ENCODE measurements at places on chromosomes 16 and 17.

DNA sequence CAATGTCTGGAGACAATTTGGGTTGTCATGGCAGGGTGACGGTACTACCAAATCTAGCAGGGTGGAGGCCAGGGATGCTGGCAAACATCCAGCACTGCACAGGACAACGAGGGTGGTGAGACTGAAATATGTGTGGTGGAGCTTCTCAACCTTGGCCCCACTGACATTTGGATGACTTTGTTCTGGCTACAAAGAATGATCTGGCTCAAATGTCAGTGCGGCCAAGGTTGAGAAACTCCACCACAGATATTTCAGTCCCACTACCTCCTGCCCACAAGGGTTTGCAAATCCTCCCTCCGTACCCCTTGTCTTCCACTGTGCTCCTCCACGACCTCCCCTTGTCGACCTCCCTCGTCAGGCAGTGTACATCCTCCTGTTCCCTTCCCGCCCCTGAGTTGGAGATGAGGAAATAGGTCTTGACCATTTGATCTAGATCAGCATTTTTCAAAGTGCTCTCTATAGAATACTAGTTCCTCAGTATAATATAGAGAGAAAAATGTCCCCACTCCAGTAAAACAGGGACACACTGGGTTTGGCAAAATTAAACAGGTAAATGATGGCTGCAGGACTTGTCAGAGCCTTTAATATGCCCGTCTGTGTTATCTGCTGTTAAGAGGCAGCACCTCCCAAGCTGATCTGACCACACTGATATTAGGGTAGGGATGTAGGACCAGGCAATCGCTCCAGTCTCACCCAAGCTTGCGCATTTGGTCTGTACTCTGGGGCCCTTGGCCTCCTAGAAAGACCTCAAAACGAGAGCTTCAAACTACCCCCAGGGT lies 6.8 kb downstream of the OSGIN1 start:
- no peak for DNase-seq

GRCh38 chr17:2701161-2701995 lies 10.2 kb downstream of the CLUH start:
- no peak for DNase-seq

DNA sequence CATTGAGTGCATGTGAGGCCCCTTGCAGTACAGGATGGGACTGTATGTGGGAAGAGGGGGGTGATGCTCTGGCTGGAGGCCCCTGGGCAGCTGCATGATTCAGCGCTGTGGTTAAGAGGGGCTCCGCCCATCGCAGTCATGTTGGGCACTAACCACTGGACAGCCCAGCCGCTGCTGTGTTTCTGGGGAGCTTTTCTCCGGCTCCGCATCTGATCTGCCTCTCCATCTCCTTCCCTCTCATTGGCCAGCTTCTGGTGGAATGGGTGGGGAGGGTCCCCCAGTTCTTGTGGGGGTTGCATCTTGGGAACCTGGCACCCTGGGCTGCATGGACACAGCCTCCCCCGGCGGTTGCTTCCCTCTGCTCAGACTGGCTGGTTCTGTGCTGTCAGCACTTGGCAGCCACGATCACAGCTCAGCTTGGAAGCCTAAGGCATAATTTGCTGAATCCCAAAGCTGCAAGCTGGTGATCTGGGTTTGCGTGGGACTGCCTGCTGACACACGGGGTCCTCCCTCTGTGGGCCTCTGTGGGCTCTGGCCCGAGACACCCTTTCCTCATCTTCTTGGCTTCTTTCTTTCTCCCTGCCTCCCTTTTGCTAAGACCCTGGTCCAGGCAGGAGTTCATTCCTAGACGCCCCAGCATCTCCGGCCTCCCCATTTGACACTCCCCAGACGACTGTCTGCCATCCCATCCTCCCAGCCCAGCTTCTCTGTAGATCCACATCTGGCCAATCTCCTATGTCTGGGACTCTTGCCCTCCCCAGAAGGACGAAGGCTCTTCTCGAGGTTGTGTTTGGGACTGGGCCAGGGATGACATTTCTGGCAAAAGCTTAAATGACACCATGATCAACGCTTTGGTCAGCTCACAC lies 168.3 kb downstream of the SEC14L1 start:
- DNase-seq = no peak

- DNase-seq = no peak
These were observed 1187.6 kb upstream of the CDH8 start for GRCh38 chr16:63223851-63224250.

- DNase-seq = no peak
These were observed 971 bp downstream of the MINK1 start for GRCh38 chr17:4833941-4834680.

DNA sequence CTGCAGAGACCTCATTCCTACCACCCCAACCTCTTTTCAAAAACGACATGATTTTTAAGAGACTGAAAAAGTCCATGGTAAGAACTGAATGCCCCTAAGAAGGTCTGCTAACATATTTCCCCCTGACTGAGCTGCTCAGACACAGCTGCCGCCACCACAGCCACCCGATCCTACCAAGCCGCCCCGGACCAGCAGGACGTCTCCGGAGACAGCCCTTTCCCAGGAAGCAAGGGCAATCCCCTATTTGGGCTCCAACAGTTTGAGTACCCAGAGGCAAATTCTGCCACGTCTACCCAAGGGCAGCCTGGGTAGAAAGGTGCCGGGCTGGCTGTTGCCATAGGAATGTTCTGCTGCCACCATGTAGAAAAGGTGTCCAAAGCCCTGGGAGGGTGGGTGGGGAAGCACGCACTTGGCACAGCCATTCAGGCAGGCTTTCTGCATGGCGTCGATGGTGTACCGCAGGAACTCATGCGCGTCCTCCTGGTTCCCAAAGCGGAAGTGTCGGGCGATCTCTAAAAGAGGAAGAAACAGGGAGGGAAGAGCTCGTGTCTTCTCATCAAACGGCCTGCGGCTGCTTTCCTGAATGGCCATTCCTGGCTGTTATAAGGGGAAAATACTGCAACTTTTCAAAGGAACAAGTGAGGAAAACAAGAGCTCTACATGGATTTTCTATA lies 13.6 kb downstream of the USP36 start:
- DNase-seq = no peak

GRCh38 chr17:55394357-55395021 lies 27.1 kb downstream of the MMD start:
- DNase-seq = no peak

DNA sequence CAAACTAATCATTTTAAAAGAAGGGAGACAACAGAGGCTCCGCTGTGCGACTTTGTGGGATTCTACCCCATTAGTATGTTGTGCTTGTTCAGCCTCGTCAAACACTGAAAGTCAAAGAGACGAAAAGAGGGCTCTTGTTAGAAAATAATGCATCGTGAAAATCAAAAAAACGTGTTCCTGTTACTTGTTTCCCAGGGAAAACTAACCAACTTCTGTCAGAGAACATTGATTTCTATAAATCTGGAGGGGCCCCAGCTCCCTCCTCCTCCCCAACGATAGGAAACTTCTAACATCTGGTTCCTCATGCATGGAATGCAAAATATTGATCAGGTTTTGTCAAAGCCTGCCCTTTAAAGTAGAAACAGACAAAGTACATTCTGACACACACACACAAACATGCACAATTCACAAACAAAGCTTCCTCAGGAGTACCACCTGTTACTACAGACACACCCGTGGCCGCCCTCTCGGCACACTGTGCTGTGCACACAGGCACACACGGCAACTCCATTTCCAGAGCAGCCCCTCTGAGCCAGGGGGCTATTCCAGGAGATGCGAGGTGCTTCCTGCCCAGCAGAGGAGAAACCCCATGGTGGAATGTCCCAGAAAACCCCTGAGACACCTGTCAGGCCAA lies 151.3 kb downstream of the ZFHX3 start:
- no peak for DNase-seq

GRCh38 chr16:82585675-82586074 lies 41.1 kb upstream of the CDH13 start:
- no peak for DNase-seq

DNA sequence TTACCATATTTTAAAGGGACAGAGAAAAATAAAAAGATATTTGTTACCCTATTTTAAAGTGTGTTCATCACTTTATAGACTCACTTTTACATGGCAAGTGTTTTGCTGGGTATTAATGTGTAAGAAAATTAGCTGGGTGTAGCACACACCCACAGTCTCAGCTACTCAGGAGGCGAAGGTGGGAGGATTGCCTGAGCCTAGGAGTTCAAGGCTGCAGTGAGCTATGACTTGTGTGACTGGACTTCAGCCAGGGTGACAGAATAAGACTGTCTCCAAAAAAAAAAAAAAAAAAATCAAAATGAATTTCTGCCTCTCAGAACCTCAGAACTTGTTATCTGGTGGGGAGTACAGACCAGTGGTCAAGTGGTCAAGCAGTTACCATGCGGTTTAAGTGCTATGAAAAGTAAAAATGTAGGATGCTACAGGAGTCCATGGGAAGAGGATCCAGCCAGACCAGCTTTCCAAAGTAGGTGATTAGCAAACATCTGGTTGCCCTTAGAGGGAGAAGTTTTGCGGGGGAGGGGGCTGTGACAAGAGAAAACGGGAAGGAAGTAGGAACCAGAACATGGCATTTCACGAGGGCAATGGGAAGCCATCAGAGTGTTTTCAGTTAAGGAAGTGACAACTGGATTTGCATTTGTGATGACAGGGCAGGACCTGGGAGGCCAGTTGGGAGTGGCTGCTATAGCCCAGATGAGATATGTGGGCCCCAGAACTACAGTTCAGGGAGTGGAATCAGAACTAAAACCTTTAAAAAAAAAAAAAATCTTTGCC lies 13.9 kb downstream of the CNEP1R1 start:
- DNase-seq = no peak

GRCh38 chr16:27406511-27407128 lies 4.6 kb downstream of the IL21R start:
- no peak for DNase-seq

DNA sequence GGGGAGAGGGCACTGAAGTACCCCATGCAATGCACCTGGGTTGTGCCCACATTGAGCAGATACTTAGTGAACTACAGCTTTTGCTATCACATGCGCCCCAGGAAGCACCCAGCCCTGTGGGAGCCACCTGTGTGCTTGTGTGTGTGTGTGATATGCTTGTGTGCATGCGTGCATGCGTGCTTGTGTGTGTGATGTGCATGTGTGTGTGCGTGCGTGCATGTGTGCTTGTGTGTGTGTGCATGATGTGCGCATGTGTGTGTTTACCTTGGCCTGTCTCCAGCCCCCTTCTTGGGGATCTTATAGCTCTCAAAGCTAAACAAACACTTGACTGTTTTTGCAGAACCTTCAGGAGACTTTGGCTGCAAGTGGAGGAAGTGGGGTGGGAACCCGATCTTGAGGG lies 841 bp downstream of the C16orf89 start:
- DNase-seq = no peak

GRCh38 chr16:85046472-85046916 lies 18.9 kb downstream of the KIAA0513 start:
- no peak for DNase-seq

DNA sequence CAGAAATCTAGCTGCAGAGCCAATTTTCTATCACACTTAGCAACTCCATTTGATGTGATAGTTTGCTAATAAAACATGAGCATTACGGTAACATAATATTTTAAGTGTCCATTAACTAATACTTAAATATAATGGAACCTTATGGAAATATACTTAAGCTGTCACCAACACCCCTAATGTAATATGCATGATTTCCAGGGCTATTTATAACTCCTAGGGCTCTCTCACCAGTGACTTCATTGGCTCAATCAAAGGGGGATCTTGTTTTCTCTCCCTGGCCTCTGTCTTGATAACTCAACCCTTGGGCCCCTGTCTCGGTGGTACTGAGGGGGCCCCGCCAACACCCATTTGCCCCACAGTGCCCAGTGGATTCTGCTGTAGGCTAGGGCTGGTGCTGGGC lies 170.4 kb downstream of the SALL1 start:
- DNase-seq = no peak

- peak; percentile 87 for DNase-seq
These were observed at the start of gene PLK1 for GRCh38 chr16:23678430-23679273. TSS of gene PLK1 (plus strand) at chr16:23678889. CDS start at chr16:23678933, 44 bp downstream.

- no peak for DNase-seq
These were observed 56.9 kb downstream of the TIMM22 start for GRCh38 chr17:1053661-1054360.
